Stimulated activated naive B cell treated with anti-CD40 and anti-IgM and Interleukin-4, amounts not matched to agents 10 μg/mL and 1 μg/mL and 100 μg/mL, for 72 hours (primary cell): ENCODE measurements at places on chromosomes 13 and 19.

GRCh38 chr13:38590796-38591507 lies 95.9 kb upstream of the FREM2 start:
- DNase-seq, result no peak

GRCh38 chr13:90416938-90417337 lies 930.5 kb upstream of the MIR17HG start:
- DNase-seq, result no peak

- no peak for DNase-seq
These were observed 7.4 kb upstream of the OXGR1 start for GRCh38 chr13:97001636-97002035.

DNA sequence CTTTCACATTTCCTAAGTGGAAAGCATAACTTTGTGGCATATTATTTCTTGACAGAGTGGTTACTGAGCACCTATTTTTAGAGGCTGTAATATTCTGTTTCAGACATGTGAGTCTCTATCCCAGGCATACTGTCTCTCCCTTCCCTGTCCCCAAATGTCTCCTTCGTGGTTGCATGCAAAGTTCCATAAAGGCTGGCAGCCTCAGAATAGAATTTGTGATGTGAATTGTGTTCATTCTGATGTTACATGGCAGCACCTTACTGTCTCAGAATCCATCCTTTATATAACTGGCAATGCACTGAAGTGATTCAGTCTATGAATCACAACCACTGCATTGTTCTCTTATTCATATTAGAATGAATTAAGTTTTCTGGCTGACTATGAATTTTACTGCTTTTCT lies 89.0 kb upstream of the SLC7A1 start:
- no peak for DNase-seq

GRCh38 chr19:33638167-33639034 lies 16.6 kb downstream of the CHST8 start:
- no peak for DNase-seq

- no peak for DNase-seq
These were observed 45.7 kb downstream of the NAA16 start for GRCh38 chr13:41356786-41357185.

- no peak for DNase-seq
These were observed 49.4 kb downstream of the LYL1 start for GRCh38 chr19:13053238-13053637.

- DNase-seq, result no peak
These were observed 23.1 kb downstream of the TMED1 start for GRCh38 chr19:10812902-10813404.

DNA sequence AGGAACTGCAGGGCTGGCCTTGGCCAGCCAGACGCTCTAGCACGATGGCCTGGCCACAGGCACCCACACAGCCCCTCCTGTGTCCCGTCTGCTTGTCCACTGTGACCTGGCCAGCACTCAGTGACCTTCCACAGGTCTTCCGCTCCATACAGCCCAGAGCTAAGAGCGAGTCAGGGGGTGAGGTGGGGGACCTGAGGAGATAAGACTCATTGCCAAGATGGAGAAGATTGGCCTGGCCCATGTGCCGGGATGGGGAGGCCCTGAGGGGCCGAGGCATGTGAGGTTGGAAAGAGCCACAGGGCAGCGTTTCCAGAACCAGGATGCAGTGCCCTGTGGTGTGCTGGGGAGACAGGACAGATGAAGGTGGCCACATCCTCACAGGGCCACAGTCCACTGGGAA lies 10.2 kb upstream of the SLC7A9 start:
- no peak for DNase-seq

DNA sequence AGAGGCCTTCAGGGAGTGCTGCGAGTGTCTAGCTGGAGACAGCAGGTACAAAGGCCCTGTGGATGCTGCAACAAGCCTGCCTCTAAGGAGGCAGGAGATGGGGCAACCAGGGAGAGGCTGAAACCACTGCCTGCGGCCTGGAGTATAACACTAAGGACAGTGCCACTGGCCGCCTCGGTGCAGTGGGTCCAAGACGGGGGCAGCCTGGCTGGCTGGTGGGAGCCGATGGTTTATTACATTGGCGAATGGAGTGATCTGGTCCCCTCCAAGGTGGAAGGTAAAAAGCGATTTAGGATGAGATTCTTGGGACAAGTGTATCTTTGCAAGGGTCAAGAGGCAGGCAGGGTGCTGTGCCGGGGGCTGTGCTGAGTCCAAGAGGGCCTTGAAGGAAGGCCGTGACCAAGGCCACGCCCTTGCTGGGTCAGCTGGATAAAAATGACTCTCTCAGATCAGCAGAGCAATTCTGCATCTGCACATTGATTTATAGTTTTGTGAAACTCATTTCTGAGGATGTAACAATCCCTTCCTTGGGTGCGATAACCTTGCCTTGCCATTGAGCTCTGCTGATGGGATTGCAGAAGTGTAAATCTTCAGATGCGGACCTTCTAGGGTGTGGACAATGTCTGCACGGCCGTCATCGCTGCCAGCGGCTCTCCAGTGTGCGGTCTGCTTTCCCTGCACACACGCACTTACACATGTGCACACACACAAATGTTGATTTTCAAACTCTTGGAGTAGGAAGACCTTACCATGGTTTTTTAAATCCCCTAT lies 6.0 kb downstream of the TMEM255B start:
- no peak for DNase-seq

- no peak for DNase-seq
These were observed 22.9 kb downstream of the PLEKHF1 start for GRCh38 chr19:29687897-29688728.

DNA sequence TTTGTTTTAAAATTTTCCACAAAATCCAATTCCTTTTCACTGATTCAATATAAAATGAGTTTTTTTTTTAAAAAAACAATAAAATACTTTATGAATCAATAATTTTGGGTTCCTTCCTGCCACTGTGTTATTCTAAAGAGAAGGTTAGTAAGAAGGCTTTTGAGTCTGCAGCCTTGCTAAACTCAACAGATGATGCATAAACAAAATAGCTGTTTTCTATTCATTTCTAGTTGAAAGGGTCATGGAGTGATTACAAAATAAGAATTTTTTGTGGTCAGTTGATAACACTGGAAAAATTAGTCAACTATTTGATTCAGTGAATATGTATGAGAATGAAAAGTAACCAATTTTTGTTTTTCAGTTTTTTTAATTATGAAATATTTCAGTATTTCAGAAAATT lies 169.9 kb downstream of the VWA8 start:
- DNase-seq, result no peak
